ENCODE measurements at places on chromosomes 7 and 10. TPM values are rescaled to one million over a fixed set of nuclear protein-coding genes. Genes with fewer than 3 reads are reported as not detected.

The LIPK gene
- not detected for total RNA-seq

The WASHC2C gene
- total RNA-seq: 40.1 TPM

The CASD1 gene
- total RNA-seq: 15.7 TPM

The MET gene
- 103 TPM for total RNA-seq

The VAX1 gene
- total RNA-seq: not detected

The THNSL1 gene
- total RNA-seq: 2.0 TPM

The UBE2D4 gene
- 17.3 TPM for total RNA-seq

The SLC26A3 gene
- total RNA-seq: not detected

The KIAA1217 gene
- 10.9 TPM for total RNA-seq

The H2BK1 gene
- not detected for total RNA-seq

The PBLD gene
- 4.6 TPM for total RNA-seq

The PPP1R3C gene
- total RNA-seq: 0.65 TPM

The SPOCK2 gene
- total RNA-seq: 0.98 TPM

The MUC3A gene
- under 0.01 TPM for total RNA-seq

The HMX3 gene
- total RNA-seq: not detected

The REEP3 gene
- total RNA-seq: 73.4 TPM

All from vein endothelial cell (primary cell).